ENCODE measurements at places on chromosomes 1 and 21.

GRCh38 chr21:25359724-25360123, 247.6 kb downstream of the MRPL39 start:
- DNase-seq = no peak

DNA sequence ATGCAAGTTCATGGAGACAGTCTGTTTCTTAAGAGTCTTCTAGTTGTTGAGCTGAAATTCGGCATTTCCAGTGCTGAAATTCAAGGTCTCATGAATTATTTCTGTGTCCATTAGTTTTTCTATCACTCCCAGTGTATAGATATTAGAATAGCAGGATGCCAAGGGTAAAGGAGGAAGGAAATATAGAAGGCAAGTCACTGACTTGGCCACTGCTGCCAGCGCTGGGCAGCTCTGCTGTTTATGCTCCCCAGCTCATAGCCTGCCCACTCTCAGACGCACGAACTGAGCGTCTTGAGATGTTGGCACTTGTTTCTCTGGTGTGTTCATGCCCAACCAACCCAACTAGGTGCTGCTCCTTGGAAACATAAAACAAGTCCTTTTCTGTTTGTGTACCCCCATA, 110.1 kb downstream of the SLC45A1 start:
- DNase-seq = no peak

- no peak for DNase-seq
These were observed 51.1 kb downstream of the LRRC38 start for GRCh38 chr1:13462682-13463081.

- no peak for DNase-seq
These were observed 59.1 kb downstream of the SPSB1 start for GRCh38 chr1:9351654-9352271.

GRCh38 chr1:57910782-57911181, 486.9 kb upstream of the DAB1 start:
- DNase-seq = no peak

- no peak for DNase-seq
These were observed 1009.0 kb downstream of the PLA2G4A start for GRCh38 chr1:187837787-187838186.

Data from glomerular endothelial cell (primary cell).